ENCODE measurements at places on chromosomes 6 and 20. TPM values are rescaled to one million over a fixed set of nuclear protein-coding genes. Genes with fewer than 3 reads are reported as not detected.

- no peak for DNase-seq
Observed at GRCh38 chr6:117496383-117496990, 14.0 kb downstream of the DCBLD1 start.

- DNase-seq: no peak
Observed at GRCh38 chr20:24721891-24722568, 227.0 kb upstream of the CST7 start.

DNA sequence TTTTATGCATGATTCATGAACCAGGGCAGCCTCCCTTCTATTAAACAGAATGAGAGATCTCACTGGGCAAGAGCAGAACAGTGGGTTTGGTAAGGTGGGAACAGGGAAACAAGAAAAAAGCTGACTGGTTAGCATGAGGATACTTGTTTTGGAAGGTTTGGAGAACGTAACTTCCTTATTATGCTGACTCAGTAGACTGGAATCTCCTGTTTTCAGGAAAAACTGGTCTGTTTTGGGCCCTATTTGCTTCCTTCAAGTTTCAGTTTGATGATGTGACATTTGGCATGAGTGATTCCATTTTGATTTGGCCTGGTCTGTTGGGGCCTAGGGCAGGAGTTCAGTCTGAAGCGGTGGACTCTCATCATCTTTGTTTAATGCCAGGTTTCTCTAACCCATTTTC lies 172.0 kb downstream of the MYLK4 start:
- no peak for DNase-seq

DNA sequence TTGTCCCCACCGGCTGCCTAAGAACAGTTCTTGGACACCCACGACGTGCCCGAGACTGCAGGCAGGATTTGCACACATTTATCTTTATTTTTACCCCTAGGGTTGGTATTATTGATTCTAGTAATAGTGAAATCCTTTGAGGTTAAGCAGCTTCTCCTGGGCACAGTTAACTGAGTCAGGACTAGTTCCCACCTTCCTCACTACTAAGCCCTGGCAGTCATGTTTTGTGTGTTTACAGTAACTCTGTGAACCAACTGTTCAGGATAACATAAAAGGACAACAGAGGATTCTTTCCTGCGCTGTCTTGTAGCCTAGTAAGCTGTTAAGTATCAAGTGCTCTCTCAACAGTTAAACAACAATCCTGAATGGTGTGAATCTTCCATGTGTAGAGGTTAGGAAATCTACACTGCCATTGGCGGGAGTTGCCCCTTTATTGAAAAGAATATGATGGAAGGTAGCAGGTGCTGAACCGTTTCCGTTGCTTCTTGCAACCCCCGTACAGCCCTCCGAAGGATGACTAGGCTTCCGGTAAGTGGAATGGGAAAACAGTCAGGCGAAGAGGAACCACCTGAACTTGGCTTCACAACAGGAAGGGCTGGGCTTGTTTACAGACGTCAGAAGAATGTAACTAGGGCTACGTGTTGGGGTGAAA lies 979 bp upstream of the SOD2 start:
- DNase-seq: no peak

- DNase-seq: no peak
Observed at GRCh38 chr20:18705910-18706309, 107.7 kb upstream of the SCP2D1 start.

GRCh38 chr20:31823360-31824124 lies 4.4 kb downstream of the MYLK2 start:
- no peak for DNase-seq

The CDSN gene
- 0.13 TPM for total RNA-seq

The ANKRD66 gene
- not detected for total RNA-seq

The GGTLC1 gene
- not detected for total RNA-seq

The MEP1A gene
- total RNA-seq: 0.09 TPM

The TUBB2B gene
- 5.0 TPM for total RNA-seq

All from esophagus squamous epithelium (tissue), 5 donors.